ENCODE measurements at places on chromosomes 5 and 9.

- DNase-seq: no peak
Measured at GRCh38 chr5:94698197-94698596, 79.7 kb downstream of the SLF1 start.

DNA sequence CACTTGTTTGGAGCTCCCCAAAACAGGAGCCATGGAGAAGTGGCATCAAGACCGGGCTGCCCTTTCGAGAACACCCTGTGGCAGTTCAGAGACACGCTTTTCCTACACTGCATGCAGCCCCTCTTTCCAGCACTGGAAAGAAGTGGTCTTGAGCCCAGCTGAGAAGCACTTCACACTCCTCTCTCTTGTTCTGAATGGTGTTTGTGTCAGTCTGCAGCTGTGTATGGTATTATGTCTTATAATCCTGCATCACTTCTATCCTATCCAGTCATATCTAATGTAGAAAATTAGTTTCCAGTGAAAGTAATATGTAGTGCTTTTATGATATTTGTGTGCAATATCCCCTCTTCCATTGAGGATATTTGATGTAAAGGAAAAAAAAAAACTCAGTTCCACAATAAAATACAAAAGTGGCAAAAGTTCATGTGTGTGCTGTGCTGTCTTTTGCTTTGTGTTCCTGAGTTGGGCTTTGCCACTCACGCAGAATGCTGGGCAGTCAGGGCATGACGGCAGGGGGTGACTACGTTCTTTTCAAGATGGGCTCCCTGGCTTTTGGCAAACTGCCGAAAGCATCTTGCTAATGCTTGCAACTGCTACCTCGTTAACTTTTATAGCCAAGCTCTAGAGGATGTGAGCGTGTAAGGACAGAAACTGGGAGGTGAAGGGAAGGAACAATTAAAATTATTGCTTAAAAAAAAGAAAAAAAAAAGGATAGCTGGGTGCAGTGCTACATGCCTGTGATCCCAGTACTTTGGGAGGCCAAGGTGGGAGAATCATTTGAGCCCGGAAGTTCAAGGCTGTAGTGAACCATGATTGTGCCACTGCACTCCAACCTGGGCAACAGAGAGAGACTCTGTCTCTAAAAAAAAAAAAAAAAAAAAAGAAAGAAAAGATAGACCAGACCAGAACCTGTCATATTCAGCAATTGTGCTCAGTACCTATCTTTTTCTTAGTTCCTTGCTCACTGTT lies 102.2 kb downstream of the MAP1B start:
- DNase-seq: no peak

DNA sequence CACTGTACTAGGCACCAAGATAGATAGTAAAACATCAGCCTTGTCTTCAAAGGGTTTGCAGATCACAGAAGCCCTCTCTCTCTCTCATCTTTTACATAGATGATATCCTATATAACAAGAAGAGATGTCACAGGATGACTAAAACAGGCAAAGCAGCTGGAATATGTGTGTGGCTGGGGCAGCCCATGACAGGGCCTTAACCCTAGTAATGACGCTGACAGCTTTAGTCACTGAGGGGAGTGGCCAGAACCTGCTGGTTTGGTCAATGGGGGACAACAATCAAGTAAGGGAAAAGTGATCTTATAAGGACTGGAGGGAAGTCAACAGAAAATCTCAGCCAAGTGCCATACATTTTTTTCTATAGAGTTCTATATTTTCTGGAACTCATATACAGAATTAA lies 41.9 kb upstream of the RIC1 start:
- DNase-seq: no peak

- DNase-seq: no peak
Measured at GRCh38 chr5:14331386-14331781, 188.2 kb downstream of the TRIO start.

DNA sequence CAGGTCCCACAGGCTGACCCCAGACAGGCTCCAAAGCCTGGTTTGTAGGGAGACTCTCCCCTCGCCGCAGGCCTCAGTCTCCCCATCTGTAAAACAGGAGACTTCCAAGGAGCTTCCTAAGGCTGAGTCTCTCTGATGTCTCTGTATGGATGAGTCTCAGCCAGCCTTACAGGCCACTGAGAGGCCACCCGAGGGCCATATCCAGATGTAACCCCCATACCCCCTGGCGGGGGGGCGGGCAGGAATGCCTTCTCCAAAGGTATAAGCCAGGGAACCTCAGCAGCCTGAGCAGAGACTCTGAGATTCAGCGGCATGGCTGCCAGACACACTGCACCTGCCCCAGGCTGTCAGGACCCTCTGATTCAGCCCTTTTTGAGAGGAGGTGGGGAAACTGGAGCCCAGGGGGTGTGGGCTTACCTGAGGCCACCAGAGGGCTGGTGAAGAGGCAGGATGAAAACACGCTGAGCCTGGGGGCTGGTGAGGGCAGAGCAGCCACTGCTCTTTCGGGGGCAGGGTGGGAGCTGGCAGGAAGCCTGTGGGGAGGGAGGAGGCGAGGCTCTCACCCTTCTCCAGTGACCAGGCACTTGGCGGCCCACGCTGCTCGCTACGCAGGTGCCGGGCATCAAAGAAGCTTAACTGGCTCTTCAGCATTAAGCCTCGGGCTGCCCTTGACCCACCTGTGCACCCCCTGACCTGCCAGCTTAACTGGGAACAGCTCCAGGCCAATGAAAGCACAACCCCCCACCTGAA lies 5.5 kb upstream of the SUSD3 start:
- no peak for DNase-seq

DNA sequence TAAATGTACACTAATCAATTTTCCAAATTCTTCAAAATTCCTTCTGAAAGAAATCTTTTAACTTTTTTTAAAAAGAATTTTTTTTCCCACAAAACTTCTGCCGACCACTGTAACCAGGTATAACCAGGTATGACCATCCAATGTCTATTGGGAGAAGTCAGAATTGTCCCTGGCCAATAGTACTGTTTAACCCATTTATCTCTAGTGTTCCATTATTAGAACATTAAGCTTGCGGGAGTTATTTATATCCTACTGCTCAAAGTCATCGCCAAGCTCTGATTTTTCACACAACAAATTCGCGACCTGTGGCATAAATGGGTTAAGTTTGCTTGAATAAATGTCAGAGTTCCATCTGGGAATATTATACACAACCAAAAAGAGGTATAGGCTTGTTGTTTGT lies 343.2 kb downstream of the ANXA1 start:
- DNase-seq: no peak

GRCh38 chr9:93567271-93567959 lies 9.0 kb upstream of the PHF2 start:
- DNase-seq: no peak

- no peak for DNase-seq
Measured at GRCh38 chr5:139806111-139806510, 10.5 kb downstream of the PSD2 start.

DNA sequence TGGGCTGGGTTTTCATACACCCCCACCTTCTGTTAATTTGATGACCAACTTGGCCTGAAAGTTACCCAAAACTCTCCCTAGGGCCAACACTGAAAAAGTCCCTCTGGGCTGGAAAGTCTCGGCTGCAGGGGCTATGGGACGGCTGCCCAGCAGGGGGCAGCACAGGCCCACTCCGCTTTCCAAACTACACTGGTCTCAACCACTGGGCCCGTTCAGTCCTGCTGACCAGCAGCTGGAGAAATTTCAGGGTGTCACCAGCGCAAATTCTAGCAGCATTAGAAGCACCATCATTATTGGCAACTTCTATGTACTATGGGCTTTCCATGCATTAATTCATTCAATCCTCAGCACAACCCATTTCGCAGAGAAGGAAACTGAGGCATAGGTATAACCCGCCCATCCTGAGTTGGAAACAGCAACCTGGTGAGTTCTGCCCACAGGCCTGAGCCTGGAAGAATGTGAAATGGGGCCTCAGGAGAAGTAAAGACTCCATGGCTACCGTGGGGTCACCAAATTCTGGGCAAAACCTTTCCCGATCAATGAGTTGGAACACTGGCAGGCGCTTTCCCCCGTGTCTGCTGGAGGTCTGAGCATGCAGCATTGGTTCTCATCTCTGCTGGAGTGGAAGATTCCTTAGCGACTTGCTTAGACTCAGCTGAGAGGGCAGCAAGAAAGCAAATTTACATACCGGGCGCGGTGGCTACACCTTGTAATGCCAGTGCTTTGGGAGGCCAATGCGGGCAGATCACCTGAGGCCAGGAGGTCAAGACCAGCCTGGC lies 9.7 kb downstream of the ORM2 start:
- DNase-seq: peak; percentile 47

DNA sequence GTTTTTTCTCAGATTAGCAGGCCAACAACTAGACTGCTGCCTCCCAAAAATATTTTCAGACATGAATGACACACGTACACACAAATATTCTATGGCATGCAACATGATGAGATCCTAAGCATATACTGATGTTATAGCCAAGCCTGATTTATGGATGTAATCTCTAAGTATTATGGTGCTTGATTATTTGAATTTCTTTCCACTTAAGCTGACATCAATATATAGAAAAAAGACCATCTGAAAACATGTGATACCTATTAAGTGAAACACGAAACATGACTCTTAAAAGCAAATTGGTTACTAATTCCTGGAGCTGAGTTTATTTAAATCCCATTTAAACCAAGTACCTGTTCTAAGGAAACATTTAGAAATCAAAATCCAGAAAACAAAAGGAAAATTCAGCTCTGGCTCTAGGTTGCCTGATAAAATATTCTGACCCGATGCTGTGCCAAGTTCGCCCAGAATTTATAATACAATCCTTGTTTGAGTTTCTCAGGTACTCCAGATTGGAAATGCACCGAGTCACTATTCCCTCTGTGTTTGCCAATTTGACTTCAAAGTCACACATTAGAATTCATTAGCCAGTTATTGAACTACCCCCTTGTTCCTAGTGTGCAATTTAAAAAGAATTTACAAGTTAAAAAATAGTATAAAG lies 548.6 kb downstream of the CSNK1G3 start:
- DNase-seq: no peak

DNA sequence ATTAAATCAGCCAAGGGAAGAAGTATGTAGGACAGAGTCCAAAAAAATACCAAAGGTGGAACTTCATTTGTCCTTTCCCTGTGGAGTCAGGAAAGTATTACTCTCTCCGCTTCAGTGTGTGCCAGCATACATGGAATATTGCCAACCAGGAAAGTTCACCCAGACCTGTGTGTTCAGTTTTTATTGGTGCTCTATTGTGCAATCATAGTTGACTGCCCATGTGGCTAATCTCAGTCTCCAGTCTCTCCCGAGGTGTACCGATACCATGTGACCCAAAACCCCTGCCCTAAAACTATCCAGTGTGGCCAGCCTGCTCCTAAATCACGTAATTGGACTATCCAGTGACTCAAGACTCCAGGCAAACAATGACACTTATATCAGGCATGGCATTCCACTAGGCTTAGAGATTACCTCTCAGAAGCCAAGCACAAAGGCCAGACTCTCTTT lies 38.8 kb downstream of the NFX1 start:
- no peak for DNase-seq

GRCh38 chr5:137361280-137361679 lies 137.8 kb downstream of the SPOCK1 start:
- no peak for DNase-seq

- no peak for DNase-seq
Measured at GRCh38 chr5:178236679-178237078, 4.1 kb upstream of the PHYKPL start.

- no peak for DNase-seq
Measured at GRCh38 chr9:5355817-5356216, 16.1 kb upstream of the RLN1 start.

DNA sequence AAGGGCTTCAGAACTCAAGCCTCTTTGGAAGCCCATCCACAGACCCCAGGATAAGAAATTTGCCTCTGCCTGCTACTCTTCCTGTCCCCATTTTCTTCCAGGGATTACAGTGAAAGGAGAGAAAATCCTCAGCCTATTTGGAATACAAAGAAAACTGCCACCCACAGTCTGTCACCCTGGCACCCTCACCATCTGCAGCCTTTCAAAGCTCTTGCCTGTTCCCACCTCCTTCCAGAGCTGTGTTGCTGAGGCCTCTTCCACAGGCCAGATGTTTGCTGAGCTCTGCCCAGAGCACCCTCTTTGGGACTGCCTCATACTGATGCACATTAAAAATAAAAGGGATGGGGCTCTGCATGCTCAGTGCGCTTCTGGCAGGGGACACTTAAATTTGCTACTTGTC lies 35.9 kb upstream of the TAF1L start:
- no peak for DNase-seq

DNA sequence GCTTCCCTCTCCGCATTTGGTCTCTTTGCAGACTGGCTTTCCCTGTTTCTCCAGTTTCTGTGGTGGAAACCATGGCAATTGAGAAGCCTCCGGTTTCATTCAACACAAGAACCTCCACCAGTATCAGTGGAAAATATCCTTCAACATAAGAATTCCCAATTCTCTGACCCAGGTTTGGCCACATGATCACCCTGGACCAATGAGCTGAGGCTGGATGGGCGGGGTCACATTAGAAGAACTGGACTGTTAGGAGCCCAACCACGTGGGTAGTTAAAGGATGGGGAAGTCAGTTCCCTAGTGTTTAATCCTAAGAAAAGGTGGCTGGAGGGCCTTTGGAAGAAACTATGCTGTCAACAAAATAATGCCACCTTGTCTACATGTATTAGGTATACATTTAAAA lies 336.3 kb downstream of the DMRT2 start:
- no peak for DNase-seq

- DNase-seq: no peak
Measured at GRCh38 chr9:30196941-30197340, 2187.5 kb upstream of the ACO1 start.

DNA sequence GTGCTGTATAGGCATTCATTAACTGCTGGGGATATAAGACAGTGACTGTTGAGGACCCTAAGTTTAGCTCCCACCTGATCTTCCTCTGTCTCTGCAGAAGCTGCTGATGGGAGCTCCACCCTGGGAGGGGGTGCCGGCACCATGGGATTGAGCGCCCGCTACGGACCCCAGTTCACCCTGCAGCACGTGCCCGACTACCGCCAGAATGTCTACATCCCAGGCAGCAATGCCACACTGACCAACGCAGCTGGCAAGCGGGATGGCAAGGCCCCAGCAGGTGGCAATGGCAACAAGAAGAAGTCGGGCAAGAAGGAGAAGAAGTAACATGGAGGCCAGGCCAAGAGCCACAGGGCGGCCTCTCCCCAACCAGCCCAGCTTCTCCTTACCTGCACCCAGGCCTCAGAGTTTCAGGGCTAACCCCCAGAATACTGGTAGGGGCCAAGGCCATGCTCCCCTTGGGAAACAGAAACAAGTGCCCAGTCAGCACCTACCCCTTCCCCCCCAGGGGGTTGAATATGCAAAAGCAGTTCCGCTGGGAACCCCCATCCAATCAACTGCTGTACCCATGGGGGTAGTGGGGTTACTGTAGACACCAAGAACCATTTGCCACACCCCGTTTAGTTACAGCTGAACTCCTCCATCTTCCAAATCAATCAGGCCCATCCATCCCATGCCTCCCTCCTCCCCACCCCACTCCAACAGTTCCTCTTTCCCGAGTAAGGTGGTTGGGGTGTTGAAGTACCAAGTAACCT lies 22.1 kb downstream of the PCDHGC5 start:
- DNase-seq: no peak

DNA sequence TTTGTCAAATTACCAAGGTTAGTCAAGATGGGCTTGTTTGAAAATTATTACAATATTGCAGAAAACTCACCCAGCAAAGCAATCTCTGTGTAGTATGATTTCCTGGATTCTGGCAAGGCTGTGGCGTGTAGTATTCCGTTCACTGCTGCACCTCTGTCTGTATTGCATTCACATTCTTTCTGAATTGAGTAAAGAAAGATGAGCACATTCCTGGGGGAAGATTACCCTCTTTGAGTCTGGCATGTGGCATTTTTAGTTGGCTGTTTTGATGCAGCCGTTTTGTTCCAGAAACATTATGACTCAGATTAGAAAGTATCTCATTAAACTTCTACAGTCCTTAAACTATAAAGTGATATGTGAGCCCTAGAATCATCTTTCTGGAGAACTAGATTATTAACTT lies 197.7 kb downstream of the TENT4A start:
- DNase-seq: no peak

Measured in T-helper 9 cell (primary cell).